NCI-H2171 treated with DMSO at 0.1 percent for 48 hours (cell line): ENCODE measurements at places on chromosomes 2 and 18.
A peak's percentile ranks its signal among the peaks of the same experiment; 100 is the strongest.

DNA sequence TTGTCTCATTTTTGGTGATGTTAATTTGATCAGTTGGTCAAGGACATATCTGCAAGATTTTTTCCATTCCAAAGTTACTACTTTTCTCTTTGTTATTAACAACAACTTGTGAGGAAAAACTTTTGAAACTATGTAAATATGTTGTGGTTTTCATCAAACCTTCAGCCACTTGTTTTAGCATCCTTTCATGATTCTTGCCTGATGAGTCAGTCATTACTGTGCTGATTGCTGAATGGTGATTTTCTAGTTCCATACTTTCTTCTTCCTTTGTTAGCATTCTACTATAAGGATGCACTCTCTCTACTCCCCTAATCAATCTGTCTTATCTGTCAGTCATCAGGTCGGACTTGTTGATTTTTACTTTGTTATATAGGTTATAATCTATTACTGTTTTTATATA lies 10.9 kb downstream of the TMEM87B start:
- DNase-seq, result no peak

- DNase-seq, result no peak
Observed at GRCh38 chr18:47978603-47979002, 48.1 kb upstream of the SMAD2 start.

- DNase-seq, result peak; percentile 86
Observed at GRCh38 chr2:28193630-28194403, 198.8 kb upstream of the FOSL2 start.

DNA sequence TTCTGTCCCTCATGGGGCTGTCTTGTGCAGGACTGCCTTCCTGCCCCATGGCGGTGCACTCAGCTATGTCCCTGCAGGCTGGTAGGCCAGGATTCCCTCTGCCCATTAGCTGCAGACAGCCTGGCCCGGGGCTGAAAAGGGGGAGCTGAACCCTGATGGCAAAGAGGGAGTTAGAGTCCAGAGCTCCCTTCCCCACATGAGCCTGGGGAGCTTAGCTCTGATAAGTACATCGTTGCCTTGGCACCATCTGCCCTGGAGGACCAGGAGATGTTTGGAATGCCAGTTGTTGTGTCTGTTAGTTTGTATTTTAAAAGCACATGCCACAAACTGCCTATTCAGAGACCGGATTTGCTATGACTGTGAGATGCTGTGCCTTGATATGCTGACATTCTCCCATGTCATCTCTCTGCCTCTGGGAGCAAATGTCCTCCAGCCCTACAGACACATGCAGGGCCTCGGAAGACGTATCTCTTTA lies 65.1 kb upstream of the AFF3 start:
- DNase-seq, result no peak

- DNase-seq, result no peak
Observed at GRCh38 chr2:146544701-146545100, 1300.1 kb upstream of the ACVR2A start.

DNA sequence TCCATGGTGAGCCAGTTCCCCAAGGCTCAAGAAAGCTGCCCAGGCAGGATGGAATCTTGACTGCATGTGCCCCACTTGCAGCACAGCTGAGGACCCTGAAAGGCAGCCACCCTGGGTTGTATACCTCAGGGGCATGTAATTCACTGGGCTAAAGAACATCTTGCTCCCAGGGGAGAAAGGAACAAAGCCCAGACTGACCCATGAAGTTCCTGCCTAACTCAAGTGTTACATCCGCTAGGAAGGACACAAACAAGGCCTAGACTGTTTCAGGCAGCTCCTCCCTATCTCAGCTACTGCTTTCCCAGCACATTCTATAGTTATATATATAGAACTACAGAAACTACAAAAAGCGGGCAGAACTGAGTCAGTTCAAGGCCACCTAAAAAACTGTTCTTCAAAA lies 69.0 kb downstream of the RBM43 start:
- DNase-seq, result no peak

DNA sequence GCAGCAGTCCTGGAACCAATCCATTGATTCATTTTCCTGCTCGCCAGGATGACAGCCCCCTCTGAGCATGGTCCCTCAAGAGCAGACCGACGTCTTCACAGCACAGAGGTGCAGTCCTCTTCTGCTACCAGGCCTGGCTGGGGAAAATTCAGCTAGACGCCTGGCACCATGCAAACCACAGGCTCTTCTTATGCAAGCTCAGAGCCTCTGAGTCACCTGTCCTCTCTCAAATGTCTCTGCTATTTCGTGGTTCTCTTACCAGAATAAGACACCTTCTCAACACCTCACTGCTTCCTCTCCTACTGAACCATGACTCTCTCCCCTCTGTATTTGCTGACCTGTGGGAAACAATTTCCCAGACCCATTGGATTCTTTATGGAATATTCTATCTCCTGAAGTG lies 79.8 kb upstream of the CYRIA start:
- DNase-seq, result no peak

DNA sequence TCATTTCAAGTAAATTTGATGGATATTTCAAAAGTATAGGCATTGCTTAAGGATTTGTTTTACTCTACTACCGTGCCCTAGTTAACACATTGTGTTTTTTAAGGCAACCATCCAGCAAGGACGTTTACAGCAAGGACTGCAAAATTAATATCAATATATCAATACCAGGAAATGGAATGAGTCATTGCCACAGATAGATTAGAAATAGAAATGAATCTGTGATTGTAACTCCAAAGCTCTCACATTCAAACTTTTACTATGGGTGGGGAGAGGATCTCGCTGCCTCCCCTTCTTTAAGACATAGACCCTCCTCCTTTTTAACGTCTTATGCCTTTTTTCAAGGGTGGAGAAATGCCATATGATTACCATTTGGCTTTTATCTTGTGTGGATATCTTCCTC lies 3.8 kb downstream of the CD28 start:
- no peak for DNase-seq

- no peak for DNase-seq
Observed at GRCh38 chr2:55173438-55174054, 58.5 kb downstream of the CLHC1 start.

- DNase-seq, result peak; percentile 52
Observed at GRCh38 chr18:23453680-23454058, 582 bp downstream of the RIOK3 start.

- peak; percentile 58 for DNase-seq
Observed at GRCh38 chr18:10690366-10690765, 164.5 kb downstream of the NAPG start.

DNA sequence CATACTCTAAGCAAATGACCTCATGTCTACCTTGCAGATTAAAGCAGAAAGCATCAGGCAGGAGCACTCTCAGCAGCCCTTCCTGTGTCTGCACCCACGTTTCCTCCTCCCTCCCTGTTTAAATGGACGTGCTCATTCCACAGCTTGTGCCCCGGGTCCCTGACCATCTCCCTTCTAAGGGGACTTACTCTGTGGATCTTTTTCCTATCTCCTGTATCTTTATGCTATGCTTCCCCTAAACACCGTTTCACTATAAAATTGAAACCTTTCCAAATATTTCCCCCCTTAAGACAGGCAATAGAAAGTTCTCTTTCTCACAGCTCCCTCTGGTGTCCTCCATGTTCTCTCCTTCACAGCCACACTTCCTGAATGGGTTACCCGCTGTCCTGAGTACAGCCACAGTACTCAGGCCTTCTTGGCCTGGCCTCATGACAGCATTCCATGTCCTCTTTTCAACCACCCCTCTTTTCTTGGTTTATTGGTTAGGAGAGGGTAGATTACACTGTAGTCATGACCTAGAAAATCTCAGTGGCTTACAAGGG lies 41.1 kb downstream of the TMEM185B start:
- no peak for DNase-seq

GRCh38 chr18:49778826-49779465 lies 34.4 kb downstream of the ACAA2 start:
- DNase-seq, result peak; percentile 99

DNA sequence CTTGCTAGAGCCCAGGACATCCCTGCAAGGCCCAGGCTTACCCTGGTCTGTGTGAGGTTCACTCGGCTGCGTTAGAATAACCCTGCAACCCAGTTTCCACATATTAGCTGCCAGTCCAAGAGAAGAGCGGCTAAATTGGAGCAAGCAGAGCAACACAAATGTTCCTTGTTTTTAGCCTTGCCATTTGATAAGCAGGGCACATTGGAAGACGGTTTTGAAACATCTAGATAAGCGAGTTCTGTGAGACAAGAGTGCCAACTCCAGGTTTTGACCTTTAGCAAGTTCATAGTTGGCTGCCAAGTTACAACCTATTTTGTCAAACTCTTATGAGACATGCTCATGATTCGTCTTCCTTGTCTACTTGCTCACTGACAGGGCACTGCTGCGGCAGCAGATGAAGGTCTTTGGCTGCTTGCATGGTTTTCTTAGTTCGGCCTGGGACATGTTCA lies 23.5 kb downstream of the DPP4 start:
- no peak for DNase-seq

- DNase-seq, result no peak
Observed at GRCh38 chr18:49064889-49065288, 114.1 kb upstream of the SMAD7 start.

DNA sequence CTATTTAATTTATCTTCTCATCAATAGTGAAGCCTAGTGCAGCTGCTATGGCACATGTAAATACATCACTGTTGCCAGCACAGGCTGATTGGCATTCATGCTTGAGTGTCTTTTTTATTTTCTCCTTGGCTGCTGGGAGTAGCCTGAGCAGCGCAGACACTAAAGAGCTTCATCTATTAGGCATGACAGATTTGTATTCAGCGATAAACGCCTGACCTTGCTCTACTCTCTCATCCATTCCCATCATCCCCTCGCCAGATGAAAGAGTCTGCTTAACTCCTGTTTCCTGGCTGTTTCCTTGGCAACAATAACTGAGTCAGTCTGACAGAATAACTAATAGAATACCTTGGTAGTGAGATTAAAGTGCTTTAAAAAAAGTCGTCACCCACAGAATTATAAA lies 753.6 kb downstream of the DCC start:
- peak; percentile 10 for DNase-seq

GRCh38 chr2:69231612-69232277 lies 155.3 kb downstream of the GFPT1 start:
- DNase-seq, result no peak

DNA sequence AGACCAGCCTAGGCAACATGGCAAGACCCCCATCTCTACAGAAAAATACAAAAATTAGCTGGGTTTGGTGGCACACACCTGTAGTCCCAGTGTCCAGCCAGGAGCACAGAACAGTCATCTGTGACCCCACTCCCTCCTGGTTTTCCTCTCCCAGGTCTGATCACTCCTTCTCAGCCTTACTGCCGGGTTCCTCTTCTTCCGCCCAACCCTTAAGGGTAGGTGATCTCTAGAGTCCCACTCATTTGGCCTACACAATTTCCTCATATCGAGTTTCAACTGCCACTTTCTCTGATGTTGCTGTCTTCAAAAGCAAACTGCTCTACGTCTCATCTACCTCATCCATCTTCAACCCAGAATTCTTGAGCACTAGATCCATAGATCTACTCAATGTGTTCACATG lies 13.4 kb upstream of the MAT2A start:
- no peak for DNase-seq

DNA sequence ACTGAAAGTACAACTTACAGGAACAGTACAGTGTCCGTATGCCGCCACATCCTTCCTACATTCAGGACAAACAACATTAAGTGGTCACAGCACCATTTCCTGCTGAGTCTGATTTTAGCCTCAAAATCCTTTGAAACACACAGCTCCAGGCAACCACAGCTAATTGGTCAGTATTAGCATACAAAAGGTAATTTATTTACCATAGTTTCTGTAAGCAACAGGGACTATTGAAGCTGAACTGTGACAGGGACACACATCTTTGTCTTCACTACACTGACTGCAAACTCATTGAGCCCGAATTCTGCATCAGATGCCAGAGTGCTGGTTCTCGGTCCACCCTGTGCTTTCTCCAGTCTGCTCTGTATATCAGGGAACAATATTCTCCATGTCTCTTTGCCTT lies 151.8 kb downstream of the ST6GAL2 start:
- no peak for DNase-seq

GRCh38 chr2:37871456-37872191 lies 53.5 kb upstream of the RMDN2 start:
- DNase-seq, result no peak

DNA sequence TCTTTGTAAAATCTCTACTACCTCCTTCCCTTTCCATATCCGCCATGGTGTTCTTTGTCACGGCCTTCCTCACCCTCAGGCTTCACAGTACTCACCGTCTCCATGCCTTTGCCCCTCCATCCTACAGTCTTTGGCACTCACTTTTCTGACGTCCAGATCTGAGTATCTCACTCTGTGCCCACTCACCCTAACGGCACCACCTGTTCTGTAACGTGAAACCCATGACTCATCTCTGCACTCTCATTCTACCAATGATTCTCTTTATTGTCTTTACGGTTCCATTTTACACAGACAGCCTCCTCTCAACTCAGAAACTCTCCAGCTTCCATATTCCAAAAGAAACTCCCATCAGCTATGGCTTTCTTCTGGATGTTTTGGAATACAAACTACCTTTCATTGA lies 56.7 kb downstream of the NETO1 start:
- DNase-seq, result peak; percentile 19

- no peak for DNase-seq
Observed at GRCh38 chr2:111897630-111897923, 830 bp upstream of the MERTK start.

- DNase-seq, result no peak
Observed at GRCh38 chr2:187310701-187311100, 137.4 kb downstream of the CALCRL start.

- DNase-seq, result no peak
Observed at GRCh38 chr18:785242-785641, 26.8 kb downstream of the YES1 start.

DNA sequence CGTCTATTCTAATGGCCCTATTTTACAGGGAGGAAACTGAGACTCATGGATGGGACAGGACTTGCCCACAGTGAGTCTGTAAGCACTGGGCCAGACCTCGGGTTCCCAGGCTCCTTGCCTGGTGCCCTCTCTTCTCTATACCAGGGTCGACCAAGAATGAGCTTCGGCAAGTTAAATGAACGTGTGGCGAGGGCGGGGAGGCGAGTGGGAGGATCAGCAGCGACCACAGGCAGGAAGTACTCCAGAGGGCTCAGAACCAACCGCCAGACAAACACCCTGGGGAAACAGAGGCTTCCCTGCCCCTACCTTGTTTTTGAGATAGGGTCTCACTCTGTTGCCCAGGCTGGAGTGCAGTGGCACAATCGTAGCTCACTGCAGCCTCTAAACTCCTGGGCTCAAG lies 177.7 kb upstream of the SMAD2 start:
- no peak for DNase-seq

DNA sequence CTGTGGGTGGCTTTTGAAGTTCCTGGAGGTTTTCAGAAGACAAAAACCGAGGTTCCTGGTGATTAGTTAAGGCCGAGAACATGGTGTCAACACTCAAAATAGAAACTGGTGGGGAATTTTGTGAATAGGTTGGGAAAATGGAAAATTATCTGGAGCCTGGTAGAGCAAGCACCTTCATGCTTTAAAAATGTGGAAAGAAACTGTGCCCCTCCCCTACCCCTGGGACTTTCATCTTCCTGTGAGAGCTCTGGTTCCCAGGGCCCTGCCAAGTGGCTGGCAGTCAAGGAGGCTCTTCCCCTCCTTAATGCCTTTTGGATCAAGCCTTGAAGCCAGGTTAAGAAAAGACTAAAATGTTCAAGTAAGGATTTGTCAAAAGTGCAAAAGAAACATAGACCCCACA lies 1.9 kb upstream of the CRACDL start:
- no peak for DNase-seq
